ENCODE measurements at places on chromosomes 1 and 21.

DNA sequence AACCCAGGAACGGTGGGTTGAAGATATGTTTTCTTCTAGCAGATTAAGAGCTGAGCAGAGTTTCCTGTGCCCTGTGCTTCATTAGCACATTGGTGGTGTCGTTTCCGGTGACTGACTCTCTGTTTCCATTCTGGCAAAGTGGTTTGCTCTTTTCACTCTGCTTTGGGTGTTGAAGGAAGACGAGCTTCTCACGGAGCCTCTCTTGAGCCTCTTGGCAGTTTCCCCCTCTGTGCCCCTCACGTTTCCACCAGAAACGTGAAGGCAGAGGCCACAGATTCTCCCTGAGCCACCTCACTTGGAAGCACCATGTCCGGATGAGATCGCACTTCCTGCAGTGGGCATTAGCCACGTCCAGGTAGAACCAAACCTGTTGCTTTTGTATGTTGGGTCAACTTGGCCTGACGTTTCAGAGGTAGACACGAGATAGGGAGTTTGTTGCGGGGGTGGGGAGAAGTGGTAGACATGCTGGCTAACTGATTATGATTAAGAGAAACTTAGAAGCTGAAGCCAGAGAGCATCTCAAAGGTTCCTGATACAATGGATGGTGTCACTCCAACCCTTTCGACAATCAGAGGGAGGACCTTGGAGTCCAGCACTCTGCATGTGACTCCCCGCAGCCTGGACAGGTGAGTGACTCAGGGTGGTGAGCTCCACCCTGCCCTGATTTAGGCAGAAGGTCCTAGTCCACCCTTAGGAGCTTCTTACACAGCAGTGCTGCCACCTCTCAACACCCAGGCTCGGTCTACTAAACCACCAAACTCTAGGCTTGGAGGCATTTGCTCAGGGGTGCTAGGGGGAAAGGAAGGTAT is at the start of gene LAX1:
TSS of gene LAX1 (plus strand) at position 155 of the 809 bp plus-strand sequence. CDS start at position 538, 383 bp downstream.
- peak; percentile 60 for DNase-seq

DNA sequence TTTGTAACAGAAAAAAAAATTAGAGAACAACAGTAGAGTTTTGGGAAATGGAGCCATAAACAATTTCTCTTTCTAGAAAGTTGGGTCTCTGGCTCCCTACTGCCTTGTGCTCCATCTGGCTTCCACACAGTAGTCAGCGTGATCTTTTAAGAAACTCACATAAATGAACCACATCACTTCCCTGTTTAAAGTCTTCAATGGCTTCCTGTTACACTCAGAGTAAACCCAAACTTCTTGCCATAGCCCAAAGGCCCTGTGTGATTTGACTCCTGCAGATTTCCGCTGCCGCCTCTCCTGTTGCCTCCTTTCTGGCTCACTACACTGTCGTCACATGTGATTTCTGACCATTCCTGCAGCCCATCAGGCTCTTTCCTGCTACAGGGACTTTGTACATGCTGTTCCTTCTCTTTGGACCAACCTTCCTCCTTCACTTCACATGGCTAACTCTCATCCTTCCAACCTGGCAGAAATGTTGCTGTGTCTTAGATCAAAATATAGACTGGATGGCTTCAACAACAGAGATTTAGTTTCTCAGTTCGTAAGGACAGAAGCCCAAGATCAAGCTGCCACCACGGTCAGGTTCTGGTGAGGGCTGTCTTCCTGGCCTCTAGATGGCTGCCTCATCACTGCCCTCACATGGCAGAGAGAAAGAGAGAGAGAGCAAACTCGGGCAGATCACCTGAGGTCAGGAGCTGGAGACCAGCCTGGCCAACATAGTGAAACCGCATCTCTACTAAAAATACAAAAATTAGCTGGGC is 34.0 kb downstream of the OPRD1 start:
- no peak for DNase-seq

DNA sequence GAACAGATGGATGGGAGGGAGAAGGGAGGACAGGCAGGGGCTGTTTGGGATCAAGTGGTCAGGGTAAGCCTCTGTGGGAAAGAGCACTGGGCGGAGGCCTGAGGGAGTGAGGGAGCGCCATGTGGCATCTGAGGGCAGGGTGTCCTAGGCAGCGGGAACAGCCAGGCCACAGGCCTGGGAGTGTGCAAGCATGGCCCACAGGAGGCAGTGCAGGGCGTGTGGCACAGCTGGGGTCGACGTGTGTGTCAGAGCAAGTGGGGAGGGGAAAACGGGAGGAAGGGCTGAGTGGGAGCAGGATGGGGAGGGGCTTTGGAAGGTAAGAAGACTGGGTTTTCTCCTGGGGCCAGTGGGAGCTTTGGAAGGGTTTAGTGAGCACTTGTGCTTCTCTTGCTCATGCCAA is 143.4 kb downstream of the SYF2 start:
- DNase-seq = no peak

DNA sequence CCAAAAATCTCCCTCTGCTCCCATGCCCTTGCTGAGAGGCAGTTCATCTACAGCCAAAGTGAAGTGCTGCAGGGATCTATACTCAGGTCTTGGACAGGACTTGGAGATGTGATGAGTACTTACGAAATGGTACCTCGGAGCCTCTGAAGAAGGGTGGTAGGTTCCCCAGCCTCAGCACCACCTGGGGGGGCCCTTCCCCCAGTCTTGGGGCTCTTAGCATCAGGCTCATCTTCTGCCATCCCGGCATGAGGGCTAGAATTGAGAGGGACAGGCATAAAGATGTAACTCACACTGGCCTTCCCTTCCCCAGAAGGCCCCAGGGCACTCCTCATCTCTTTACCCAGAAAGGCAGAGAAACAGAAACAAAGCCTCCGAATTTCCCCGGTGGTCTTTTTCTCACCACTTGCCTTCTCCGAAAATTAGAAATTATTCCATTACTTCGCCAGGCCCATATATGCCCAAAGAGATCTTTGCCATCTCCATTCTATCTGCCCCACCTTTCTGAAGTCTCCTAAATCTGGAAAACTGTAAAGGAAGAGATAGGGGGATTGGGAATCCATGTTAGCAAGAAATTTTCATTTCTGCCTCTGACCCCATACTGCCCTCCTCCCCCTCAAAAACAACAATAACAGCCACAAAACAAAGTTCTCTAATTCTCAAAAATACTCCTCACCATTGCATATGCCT is 827 bp downstream of the RFX5 start:
- DNase-seq = no peak

DNA sequence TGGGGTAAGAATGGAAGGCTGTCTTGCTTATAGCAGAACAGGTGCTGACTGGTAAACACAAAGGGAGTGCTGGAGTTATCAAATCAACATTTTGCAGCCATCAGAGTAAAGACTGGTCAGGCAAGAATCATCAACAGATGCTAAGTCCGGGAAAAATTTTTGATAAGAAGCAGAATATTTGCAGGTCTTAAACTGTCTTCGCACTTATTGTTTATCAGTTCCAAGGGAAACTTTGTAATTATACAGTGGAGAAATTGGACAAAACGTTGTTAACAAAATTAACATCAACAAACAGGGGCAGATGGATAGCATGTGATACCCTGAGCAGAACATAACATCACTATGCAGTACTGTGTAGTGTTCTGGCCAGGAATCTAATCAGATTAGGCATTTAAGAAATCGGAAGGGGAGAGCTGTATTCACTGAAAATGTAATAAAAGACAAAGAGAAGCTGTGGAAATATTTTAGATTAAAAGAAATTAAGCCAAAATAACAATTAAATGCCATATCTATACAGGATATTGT is 127.1 kb downstream of the DAB1 start:
- no peak for DNase-seq

Data from stimulated activated CD4-positive, alpha-beta T cell treated with anti-CD3 and anti-CD28 coated beads, Interleukin-4, amount 100 ng/mL, for 1 hour (primary cell).